Right renal pelvis (tissue), 4 donors: ENCODE measurements at places on chromosomes 2 and 18.

DNA sequence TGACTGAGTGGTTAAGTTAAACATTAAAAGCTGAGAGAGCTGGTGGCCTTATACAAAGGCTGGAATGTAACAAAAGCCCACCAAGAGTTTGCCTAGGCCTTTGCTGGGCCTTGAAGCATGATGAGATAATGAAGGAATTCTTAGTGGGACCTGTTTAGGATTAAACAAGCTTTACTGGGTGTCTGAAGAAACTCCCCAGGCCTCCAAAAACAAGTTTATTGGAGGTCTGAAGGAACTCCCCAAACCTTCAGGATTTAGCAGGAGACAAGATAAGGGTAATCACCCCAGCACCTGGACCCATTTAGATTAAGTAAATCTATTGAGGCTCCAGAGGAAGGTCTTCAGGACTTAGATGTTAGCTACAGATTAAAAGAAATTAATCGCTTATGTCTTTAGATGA, 18.7 kb downstream of the PCARE start:
- no peak for DNase-seq

DNA sequence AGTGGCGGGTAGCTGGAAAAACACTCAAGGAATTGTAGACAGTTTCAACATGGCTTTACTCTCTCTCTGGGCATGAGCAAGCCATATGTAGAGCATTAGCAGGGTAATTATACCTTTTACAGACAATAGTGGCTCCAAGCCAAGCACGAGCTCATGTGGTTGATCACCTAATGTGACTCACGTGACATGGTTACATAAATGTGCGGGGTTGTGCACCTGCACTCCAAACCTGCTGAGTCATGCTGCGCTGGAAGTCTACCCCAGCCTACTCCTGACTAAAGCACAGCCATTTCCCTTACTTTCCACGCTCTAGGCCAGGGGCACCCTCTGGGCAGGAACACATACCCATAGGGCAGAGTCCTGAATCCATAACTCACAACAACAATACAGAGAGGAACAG, 232.8 kb downstream of the MBD5 start:
- no peak for DNase-seq

GRCh38 chr2:202717598-202718310, 83.0 kb downstream of the FAM117B start:
- DNase-seq: no peak

- no peak for DNase-seq
These were observed 43.3 kb upstream of the EDAR start for GRCh38 chr2:109032229-109032820.
